ENCODE measurements at places on chromosomes 13 and 19. TPM values are rescaled to one million over a fixed set of nuclear protein-coding genes. Genes with fewer than 3 reads are reported as not detected.

DNA sequence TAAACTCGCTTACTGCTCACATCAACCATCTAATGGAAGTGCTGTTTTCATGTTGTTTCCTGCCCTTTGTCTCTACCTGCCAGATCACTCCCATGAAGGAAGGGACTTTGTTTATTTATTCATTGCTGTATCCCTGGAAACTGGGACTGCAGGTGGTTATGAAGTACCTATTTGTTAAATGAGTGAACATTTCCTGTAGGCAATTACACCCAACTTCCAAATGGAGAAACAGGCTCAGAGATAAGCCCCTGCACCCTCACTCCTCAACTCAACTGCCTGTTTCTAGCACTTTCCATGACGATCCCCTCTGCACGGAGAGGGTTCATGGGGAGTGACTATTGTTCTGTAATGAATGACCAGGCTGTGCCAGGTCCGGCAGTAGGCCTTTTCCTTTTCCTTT lies 1.9 kb upstream of the SELENOW start:
- DNase-seq = no peak

DNA sequence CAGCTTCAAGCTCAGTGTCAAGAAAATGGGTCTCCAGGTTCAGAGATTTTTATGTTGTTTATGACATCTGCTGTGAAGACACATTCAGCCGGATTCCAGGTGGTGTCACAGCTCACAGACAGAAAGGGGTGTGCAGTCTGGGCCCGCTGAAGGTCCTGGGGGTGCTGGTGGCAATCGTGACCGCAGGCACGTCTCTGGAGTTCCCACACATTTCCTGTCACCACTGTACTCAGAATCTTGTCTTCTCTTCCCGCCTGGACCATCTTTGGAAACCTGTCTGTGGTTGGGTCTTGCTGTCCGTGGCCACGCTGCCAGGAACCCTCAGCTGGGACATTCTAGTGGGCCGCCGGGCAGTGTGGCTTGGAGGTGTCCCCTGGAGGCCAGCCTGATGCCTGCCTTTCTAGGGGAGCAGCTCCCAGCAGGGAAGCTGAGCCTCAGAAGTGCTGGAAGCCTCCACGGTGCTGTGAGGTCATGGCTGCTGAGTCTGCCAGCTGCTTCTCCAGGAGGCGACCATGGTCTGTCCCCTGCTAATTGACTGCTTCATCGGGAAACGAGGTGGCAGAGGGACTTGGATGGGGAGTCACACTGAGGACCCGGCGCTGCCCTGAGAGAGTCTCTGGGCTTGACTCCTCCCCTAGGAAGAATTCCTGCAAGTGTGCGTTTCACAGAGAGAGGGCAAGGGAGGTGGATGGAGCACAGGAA lies 3.7 kb downstream of the TEX29 start:
- DNase-seq = no peak

- DNase-seq = peak; percentile 17
Observed at GRCh38 chr19:58434217-58434616, 5.7 kb downstream of the ZNF132 start.

The TNFSF13B gene
- total RNA-seq = 2.6 TPM

The PLVAP gene
- not detected for total RNA-seq

The WDR88 gene
- total RNA-seq = not detected

GRCh38 chr19:48735031-48735615 lies 5.3 kb downstream of the RASIP1 start:
- no peak for DNase-seq

DNA sequence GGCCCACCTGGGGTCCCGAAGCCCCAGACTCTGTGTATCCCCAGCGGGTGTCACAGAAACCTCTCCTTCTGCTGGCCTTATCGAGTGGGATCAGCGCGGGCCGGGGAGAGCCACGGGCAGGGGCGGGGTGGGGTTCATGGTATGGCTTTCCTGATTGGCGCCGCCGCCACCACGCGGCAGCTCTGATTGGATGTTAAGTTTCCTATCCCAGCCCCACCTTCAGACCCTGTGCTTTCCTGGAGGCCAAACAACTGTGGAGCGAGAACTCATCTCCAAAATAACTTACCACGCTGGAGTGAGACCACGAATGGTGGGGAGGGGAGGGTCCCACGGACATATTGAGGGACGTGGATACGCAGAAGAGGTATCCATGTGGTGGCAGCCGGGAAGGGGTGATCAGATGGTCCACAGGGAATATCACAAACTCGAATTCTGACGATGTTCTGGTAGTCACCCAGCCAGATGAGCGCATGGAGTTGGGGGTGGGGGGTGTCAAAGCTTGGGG lies 1.0 kb upstream of the ICAM5 start:
- peak; percentile 69 for DNase-seq

The OR7A5 gene
- total RNA-seq = not detected

DNA sequence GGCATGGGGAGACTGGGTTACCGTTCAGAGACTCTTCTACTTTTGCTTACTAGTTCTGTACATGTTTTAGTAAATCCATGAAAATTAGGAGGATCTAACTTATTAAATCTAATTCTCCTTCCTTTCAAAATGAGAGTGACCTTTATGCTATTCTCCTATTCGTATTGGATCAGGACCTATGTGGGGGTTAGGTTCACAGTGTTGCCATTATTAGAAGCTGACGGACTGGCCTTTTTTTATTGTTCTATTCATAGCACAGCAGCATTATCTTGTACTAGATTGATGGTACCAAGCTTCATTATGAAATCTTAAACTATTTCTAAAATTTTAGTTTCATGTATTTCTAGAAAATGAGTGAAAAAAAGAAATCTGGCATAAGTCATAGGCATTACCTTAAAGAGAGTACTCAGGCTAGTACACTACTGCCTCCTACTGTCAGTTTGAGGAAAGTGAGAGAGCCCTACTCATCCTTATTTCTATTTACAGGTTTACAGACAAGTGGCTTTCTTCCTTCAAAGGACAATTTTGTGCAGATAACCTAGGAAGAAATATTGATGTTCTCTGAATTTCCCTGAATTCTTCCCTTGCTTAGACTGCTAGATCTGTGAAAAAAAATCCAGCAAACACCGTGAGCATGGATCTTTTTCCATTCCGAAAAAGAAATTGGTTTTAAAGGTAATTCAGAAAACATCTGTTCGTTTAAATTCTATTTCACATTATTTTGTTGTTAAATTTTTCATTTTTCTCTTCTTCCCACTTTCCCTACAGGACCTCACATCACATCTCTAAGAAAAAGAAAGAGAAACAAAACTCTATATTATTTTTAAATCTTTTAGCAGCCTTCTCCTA lies 485.5 kb downstream of the DIAPH3 start:
- peak; percentile 59 for DNase-seq

GRCh38 chr19:36775768-36776167 lies 3.2 kb upstream of the ZNF850 start:
- peak; percentile 45 for DNase-seq

The IRGC gene
- total RNA-seq = not detected

GRCh38 chr19:51808333-51808986 lies 13.5 kb downstream of the FPR3 start:
- DNase-seq = peak; percentile 79

DNA sequence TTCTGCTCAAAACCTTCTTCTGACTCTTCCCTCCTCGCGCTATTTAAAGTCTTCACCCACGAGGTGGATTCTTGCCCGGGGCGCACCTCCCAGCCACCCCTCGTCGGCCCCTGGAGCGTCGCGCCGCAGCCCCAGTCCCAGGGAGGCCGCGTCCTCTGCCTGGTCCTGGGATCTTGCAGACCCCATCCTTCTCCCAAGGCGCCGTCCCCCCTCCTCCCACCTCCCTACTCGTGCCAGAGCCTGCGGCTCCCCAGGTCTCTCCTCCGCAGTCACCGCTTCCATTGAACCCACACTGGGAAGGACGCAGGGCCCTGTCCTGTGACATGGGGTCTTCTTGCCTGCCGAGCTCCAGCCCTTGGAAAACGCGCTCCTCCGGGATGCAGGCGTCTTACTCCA lies 486 bp downstream of the ZNF808 start:
- no peak for DNase-seq

- DNase-seq = no peak
Observed at GRCh38 chr13:107809125-107809524, 406.2 kb downstream of the LIG4 start.

The KCNJ14 gene
- 0.43 TPM for total RNA-seq

GRCh38 chr13:30791354-30792001 lies 56.1 kb downstream of the ALOX5AP start:
- DNase-seq = peak; percentile 69

- DNase-seq = no peak
Observed at GRCh38 chr13:113315992-113316391, 19.0 kb downstream of the LAMP1 start.

GRCh38 chr19:3556978-3557460 lies 367 bp downstream of the MFSD12 start:
- DNase-seq = peak; percentile 66

GRCh38 chr13:112999414-113000177 lies 30.6 kb downstream of the MCF2L start:
- no peak for DNase-seq

GRCh38 chr19:33640773-33641172 lies 19.0 kb downstream of the CHST8 start:
- no peak for DNase-seq

DNA sequence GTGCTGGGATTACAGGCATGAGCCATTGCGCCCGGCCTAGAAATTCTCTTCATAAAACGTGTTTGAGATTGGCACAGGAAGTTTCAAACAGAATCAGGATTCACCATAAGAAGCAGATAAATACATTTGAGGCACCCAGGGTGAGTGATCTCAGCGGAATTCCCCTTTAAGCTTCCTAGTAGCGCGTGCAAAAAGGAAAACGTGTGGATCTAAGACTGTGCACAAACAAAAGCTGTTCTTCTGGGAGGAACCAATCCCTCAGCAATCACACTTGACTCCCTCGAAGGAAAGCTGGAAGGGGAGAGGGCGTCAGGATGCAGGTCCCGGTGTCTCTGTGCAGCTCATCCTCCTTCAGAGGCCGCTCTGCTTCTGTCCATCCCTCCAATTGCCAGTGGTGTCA lies 15.5 kb downstream of the MCF2L start:
- no peak for DNase-seq

The MIA gene
- not detected for total RNA-seq

The KIR3DL2 gene
- not detected for total RNA-seq

The SRRM5 gene
- under 0.01 TPM for total RNA-seq

DNA sequence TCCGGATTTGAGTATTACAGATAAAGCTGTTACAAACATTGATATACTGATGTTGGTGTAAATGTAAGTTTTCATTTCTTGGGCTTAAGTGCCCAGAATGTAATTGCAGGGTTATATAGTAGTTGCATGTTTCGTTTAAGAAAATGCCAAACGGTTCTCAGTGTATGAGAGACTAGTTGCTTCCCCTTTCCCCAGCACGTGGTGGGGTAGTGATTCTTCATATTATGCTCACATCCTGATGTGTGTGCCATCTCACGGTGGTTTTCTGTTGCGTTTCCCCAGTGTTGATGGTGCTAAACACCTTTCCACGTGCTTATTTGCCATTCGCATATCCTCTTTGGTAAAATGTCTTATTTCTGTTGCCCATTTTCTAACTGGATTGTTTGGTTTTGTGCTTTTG lies 34.7 kb upstream of the F7 start:
- no peak for DNase-seq

The MEF2B gene
- total RNA-seq = not detected

The FGF14 gene
- total RNA-seq = under 0.01 TPM

The TRAPPC5 gene
- 29.0 TPM for total RNA-seq

The PRSS57 gene
- not detected for total RNA-seq

The CLN5 gene
- total RNA-seq = 38.4 TPM

GRCh38 chr13:57552437-57552836 lies 79.1 kb upstream of the PCDH17 start:
- DNase-seq = no peak

DNA sequence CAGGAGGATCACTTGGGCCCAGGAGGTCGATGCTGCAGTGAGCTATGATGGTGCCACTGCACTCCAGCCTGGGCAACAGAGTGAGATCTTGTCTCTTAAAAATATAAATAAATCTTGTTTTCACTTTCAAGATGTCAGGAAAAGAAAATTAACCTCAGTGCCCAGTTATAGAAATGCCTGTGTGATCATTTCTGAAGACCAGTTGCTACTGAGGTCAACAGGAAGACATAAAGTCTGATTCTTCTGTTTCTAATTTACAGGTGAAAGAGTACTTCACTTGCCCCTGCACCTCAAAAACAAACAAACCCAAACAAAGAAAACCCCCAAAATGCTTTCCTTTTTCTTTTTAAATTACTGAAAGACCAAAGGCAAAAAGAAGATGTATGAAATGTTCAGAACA lies 174.3 kb upstream of the NBEA start:
- no peak for DNase-seq

The TNNT1 gene
- under 0.01 TPM for total RNA-seq

GRCh38 chr13:110062077-110062776 lies 244.7 kb downstream of the COL4A1 start:
- DNase-seq = no peak

All from fibroblast of villous mesenchyme (primary cell).